ENCODE measurements at places on chromosomes 16 and 17.

DNA sequence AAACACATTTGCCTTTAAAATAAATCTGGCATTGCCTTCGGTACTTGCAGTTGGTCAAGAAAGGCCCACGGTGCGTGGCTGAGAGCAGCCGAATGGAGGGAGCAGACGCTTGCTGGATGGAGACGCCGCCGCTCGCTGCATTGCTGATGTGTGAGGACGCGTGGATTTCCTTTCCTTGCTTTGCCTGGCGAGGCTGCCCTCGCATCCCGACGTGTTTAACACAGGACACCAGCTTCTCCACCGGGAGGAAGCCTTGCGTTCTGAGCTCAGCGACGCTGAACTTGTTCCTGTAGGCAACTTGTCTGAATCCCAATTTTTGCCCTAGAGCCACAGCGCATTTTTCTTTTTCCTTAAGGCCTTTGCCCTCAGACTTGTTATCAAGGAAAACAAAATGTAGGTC is 45.8 kb downstream of the COX4I1 start:
- no peak for DNase-seq

DNA sequence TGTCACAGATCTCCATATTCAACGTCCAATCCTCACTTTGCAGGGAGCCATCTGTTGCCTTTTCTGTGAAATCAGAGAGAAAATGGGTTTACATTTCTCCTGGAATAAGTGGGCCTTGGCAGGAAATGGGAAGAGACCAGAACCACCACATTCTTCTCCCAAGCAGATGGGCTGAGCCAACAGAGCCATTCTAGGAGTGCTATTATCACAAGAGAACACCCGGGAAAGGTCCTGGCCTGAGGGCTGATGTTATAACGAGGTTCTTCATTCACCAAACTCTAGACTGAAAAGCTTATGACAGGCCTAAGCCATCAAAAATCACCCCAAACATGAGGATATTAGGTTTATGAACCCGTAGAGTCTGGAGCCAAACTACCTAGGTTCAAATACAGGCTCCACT is 64.7 kb downstream of the TOM1L2 start:
- no peak for DNase-seq

GRCh38 chr17:58325289-58325726 is 3.3 kb downstream of the TSPOAP1 start:
- no peak for DNase-seq

DNA sequence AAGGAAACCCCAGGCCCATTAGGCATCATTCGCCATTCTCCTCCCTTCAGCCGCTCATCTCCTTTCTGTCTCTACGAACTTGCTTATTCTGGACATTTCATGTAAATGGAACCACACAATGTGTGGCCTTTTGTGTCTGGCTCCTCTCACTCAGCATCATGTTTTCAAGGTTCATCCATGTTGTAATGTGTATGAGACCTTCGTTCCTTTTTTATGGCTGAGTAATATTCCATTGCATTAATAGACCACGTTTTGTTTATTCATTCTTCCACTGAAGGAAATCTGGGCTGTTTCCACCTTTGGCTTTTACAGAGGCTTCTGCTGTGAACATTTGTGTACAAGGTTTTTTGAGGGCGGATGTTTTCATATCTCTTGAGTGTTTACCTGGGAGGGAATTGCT is 3.2 kb downstream of the CRISPLD2 start:
- no peak for DNase-seq

- DNase-seq: peak; percentile 73
Measured at GRCh38 chr16:88505405-88506082, 52.5 kb downstream of the ZFPM1 start.

- no peak for DNase-seq
Measured at GRCh38 chr17:9648521-9649110, 3.3 kb downstream of the USP43 start.

DNA sequence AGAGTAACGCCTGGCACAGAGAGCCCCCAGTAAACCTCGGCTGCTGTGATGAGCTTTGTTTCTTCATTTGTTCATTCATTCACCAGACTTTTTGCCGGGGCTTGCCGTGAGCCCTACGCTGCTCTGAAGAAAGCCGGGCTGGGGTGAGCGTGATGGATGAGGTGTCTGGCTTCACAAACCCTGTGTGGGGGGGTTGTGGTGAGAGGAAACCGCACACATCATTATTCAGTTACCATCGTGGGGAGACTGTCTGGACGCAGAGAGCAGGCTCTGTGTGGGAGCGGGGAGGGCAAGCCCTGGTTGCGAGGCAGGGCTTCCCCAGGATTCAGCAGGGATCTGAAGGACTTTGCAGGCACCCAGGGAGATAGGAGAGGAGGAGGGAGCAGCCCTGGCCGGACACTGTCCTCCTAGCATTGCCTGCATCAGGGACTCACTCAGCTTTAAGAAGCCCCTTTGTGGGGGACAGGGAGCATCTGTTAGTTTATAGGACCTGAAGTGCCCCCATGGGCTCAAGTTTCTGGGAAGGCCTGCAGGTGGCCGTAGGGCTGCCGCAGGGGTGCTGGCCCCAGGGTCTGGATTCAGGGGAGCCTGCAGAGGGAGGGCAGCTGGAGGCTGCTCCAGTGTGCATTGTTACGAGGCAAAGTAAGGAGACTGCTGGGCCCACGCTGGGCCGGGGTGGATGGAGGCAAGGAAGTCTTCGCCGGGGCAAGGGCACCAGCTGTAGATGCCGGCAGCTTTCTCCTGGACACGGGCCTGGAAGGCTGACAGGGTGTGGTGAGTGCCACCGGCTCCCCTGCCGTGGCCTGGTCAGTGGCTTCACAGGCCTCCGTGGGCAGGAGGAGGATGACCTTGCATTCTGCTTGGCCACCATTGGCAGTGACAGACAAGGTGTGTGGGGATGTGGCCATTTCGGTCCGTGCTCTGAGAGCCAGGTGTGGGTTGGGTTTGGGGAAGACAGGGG is 334.5 kb downstream of the SEC14L1 start:
- DNase-seq: no peak

DNA sequence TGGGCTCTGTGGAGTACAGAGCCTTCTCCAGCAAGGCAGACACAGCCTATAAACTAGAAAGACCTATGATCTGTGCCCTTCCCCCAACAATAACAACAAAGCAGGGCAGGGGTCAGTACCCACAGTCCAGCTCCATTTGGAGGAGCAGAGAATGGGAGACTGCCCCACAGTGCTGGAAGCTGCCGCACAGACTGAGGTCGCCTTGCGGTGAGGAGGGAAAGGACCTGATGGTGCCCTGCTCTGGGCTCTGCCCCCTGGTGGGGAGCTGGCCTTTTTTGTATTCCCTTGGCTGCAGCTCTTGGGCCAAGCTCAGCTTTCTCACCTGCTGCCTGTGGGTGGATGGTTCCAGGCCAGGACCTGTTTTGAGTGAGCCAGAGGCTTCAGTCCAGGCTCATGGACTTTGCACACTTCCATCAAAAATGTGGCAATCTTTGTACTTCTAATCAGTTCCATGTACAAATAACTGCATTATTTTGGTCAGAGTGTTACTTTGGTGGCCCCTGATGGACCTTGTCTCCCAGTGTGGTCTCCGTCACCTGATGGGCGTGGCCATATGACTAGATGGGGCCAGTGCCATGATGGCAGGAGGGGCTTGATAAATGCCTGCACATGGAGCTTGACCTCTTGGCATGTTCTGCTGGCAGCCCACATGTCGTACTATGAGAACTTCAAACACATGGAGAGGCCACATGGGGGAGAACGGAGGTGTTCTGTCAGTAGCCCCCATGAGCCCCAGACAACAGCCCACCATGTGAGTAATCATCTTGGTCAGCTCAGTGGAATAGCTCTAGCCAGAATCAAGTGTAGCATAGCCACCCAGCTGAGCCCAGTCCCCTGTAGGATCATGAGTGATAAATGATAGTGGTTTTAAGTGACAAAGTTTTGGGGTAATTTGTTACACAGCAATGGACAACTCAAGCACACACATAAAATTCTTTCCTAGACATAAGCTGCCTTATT is 24.2 kb downstream of the B9D1 start:
- DNase-seq: peak; percentile 83

GRCh38 chr17:2736956-2737355 is 12.5 kb downstream of the CCDC92B start:
- DNase-seq: no peak

DNA sequence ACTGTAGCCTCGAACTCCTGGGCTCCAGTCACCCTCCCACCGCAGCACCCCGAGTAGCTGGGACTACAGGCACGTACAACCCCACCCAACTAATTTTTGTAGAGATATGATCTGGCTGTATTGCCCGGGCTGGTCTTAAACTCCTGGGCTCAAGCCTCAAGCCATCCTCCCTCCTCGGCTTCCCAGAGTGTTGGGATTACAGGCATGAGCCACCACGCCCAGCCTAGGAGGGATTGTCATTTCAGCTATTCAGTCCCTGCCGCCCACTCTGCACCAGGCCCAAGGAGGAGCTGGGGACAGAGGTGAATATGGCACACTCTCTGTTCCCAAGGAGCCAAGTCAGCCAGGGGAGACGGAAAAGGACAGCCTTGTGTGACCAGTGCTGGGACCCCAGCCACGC is 256.2 kb downstream of the PARN start:
- DNase-seq: no peak

DNA sequence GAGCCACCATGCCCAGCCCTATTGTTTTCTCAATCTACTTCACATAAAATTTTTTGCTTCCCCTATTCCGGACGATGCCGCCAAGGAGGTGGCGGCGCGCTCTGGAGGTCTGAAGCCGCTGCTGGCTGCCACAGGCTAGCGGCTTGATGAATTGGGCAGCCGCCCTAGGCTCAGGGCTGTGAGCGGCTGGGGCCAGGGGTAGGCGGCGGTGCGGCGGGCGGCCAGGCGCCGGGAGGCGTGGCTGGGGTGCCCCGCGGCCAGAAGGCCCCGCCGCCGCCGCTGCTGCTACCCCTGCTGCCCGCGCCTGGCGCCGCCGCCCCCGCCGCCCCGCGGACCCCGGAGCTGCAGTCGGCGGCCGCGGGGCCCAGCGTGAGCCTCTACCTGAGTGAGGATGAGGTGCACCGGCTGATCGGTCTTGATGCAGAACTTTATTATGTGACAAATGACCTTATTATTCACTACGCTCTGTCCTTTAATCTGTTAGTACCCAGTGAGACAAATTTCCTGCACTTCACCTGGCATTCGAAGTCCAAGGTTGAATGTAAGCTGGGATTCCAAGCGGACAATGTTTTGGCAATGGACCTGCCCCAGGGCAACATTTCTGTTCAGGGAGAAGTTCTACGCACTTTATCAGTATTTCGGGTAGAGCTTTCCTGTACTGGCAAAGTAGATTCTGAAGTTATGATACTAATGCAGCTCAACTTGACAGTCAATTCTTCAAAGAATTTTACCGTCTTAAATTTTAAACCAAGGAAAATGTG is 41.7 kb downstream of the ANKFY1 start:
- DNase-seq: no peak

DNA sequence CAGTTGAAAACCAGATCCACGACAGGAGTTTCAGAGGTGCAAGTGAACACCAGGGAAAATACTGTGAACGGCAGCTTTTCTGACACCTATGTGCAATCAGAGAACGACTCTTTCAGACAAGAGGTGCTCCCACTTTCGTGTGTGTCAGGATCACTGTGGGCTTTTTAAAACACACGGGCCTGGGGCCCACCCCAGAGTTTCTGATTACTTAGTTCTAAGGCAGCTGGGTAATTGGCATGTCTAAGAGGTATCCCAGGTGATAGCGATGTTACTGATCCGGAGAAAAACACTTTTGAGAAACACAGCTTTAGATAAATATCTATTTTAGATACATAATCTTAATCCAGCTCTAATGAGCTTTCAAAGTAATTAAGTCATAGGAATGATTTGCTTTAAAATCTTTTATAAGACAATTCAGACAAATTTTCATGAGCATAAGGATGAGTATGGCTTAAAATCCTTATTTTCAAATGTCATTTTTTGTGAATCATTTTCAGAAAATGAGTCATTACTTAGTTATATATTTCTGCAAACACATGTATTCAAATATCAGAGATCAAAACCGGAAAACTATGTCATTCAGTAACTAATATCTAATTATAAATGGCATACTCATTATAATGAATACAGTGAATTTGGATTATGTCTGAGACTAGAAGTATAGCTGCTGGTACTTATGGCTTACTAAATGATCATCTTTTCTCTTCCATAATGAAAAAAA is 217.9 kb upstream of the PSMD7 start:
- no peak for DNase-seq

- DNase-seq: no peak
Measured at GRCh38 chr16:87470332-87470731, 22.5 kb downstream of the ZCCHC14 start.

DNA sequence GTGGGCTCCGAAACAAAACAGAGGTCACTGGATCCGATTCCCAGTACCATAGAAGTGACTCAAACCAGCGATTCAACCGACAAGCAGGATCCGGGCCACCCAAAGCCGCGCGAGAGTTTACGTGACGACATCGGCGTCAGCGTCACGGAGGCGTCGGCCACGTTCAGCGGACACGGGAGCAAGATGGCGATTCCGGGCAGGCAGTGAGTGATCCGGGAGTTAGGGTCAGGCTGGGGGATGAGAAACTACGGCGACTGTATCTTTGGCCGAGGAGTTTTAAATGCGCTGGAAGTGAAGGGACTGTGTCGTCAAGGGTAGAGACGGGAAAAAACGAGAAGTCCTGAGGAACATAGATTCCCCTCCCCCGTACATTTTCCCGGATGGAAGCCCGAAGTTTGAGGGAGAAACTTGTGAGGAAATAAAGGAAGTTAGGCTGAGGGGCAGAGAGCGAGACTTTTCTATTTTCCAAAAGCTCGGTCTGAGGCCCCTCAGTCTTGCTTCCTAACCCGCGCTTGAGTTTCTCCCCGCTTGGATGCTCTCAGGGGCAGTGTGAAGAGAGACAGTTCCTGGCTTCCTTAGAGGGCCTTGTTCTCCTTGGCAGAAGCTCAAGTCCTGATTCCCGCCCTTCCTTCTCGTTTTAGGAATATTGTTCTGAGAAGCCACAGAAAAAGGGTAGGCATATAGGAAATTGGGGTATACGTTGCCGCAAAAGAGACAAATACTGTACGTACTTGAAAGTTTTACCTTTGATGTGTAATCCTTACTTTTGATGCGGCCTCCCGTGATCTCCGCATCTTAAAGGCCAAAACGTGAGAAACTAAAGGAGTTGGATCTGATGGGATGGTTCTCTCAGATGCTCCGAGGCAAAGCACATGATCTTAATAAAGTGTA is at the start of gene NSRP1:
Gene NSRP1, plus strand, starts transcription at position 156 of the 891 bp plus-strand sequence. Its CDS starts 28 bp downstream, at position 184.
- DNase-seq: peak; percentile 95

- DNase-seq: no peak
Measured at GRCh38 chr17:58316260-58316960, 12.2 kb downstream of the TSPOAP1 start.

DNA sequence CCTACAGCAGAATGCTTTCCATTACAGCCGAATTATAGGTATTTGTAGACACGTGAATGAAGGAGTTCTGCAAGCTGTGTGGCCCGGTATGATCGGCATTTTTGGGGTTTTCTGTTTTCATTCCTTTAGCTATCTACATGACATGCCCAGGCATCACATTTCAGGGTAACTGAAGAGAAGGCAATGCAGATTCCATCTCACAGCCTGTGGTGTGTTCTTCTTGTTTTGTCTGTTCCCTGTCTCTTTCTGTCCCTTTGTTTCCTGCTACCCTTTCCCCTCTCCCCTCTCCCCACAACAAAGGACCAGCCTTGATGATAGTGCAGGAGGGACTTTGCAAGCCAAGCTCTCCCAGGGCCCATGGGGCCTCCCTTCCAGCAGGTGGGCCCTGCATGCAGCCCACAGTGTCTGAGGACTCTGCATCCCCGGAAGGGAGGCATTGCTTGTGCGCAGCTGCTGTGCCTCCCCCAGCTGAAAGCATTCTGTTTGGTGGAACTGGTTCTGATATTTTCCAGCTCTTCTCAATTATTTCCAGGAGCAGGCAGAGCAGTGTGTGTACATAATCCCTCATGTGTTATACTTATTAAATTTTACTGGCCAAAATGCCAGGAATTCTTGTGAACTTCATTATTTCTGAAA is 207.4 kb downstream of the RPTOR start:
- DNase-seq: no peak

- DNase-seq: no peak
Measured at GRCh38 chr17:68349157-68349556, 57.9 kb downstream of the ARSG start.

All from erythroblast (primary cell).